ENCODE measurements at places on chromosomes 1 and 21.

DNA sequence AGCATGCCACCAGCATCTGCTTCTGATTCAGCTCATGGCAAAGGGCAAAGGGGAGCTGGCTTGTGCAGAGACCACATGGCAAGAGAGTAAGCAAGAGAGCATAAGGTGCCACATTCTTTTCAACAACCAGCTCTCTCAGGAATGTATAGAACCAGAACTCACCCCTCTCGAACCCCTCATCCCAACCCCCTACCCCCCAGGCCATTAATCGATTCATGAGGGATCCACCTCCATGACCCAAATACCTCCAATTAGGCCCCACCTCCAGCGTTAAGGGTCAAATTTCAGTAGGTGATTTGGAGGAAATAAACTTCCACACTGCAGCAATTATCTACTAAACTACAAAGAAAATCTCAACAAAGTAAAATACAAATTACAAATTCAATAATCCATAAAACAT, 32.2 kb upstream of the LRRC7 start:
- no peak for DNase-seq

DNA sequence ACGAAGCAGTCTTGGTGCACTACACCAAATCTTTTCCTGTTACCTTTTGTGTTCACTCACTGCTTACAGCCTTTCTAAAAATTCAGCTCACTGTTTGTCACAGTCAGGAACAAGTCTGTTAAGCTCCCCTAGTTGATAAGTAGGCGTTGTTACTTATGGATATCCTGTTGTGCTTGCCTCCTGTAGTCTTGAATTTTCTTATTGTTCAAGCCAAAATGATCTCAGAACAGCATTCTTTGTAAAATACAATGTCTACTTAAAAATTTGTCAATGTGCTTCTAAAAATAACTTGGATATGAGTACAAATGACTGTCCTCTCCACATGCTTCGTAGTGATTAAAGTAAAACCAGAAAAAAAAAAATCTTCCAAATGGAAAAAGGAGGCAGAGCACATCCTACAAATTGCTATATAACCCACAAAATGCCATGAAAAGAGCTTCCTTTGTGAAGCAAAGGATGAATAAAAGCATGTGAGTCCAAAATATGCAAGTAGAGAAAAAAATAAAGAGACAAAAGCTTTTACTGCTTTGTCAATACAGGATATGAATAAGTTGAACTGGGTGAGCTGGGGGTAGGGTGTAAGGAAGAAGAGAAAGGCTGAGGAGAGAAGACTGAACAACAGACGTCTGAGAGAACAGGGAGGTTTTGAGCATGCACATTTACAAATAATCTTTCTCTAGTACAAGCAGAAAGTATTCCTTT, 228.9 kb upstream of the ADGRL4 start:
- DNase-seq = no peak

GRCh38 chr1:117681901-117682250, 76.0 kb downstream of the TENT5C start:
- no peak for DNase-seq

DNA sequence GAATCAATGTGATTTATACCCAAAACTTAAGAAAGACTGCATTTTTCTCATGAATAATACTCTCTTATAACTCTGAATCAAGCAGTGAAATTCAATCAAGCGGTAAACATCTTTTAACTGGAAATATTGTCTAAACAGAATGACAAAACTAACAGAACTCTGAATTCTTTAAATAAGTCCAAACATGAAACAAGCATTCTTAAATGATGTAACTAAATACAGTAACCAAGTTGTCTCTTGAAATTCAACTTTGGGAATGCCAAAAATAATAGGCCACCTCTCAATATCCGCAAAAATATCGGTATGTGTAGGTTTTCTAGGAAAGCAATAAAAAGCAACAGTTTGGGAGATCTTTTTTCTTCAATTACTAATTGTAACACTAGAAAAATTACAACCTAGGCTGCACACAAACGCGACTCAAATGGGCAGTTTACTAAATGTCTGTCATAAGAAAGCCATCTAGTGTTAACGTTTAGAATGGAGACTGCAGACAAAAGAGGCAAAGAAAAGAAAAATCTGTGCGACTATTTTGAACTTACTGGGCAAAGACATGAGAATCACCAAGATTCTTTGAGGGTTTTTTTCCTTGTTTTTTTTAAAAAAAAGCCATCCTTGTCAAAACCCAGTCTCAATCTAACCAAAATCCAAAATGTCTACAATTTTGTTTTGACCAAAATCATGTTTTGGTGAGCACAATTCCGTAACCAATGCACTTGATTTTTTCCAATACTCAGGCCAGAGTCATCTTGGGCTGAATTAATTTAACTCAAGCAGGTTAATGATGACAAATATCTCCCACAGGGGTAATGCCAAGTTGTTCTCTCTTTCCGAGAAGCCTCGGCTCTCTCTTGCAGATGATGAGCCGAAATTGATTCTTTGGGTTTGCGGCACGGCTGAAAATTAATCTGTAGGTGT, 1.3 kb downstream of the SIPA1L2 start:
- no peak for DNase-seq

DNA sequence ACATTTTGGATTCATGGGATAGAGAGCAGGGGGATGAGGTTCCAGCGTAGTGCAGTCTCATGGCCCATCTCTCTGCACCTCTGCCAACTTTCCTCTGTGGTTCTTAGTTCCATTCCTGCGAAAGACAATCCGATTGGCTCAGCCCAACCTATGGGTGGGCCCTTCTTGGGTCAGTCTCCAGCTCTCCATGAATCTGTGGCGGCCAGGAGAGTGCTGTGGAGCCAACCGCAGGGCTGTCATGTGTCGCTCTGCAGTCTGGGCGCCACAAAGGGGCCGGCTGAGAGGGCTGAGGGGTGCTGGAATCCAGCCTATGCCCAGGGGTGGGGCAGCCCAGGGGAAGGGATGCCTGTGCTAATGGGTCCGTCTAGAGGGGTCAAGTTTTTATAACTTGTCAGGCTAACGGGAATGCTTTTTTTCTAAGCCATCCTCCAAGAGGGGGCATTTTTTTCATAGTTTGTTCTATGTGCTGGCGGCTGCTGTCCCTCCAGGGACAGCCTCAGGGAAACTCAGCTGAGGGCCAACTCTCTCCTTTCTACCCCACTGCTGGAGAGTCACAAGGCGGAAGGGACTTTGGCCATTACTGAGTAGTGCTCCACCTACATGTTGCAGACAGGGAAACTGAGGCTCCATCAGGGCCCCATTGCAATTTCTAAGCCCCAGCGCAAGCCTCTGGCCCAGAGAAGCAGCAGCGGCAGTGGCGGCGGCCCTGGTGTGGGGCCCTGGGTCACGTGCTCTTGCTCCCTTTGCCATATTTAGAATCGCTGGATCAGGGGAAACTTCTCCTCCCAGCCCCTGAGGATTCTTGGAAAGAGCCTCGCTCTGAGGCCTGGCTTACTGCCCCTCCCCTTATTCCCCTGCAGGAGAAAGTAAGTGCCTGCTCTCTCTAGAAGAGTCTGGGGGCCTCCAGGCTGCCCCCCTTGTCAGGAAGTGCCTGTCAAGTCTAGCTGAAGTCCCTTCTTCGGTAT, 23.4 kb downstream of the KCNQ4 start:
- DNase-seq = no peak
